ENCODE measurements at places on chromosomes 2 and 18.

DNA sequence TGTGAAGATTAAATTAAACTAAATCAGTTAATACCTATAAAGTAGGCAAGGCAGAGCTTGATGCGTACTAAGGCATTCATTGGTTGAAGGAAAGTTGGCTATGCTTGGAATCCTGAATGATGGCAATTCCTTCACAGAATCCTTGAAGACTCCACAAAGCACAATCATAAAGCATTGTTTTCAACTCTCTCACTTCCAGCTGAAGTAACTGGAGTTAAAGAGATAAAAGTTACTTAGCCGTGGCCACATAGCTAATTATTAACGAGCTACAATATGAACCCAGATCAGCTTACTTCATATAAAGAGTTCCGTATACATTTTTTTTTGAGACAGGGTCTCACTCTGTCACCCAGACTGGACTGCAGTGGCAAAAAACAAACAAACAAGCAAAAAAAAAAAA, 483.9 kb upstream of the DDX18 start:
- H3K4me3 ChIP-seq, result no peak overlapping the region
- H3K4me1 ChIP-seq, result no peaks in the 10 kb centered on the region

DNA sequence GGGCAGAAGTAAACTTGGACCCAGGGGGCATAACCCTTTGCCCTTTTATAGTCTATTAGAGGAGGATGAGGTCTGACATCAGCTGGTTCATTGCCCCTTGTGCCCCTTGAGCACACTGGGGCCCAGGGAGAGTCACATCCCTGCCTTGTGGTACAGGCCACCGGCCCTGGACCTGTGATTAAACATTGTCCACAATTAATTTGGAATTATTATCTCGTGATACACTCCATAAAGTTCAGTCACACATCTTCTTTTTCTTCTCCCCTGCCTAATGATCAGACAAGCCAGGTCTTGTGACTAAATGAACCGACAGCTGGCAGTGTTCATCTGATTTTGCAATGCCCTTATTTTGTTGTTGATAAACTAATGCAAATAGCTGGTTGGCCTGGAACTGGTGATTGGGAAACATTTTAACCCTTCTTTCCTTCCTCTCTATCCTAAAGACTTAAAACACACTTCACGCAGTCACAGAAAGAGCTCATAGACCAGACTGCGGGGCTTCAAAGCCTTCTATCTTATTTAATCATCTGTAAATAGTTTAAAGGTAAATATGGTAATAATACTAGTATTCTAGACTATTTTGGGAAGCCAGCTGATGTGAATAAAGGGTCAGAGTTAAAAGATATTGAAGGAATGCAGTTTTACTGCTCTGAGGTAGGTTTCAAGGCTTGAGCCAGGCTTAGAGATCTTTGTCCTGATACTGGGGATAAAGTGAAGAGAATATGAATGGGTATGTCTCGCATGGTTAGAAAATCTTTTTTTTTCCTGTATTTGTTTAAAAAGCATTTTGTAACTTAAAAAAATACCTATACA, 13.4 kb downstream of the IL1R1 start:
- no peak overlapping the region for H3K27ac ChIP-seq
- H3K4me1 ChIP-seq, result no peaks in the 10 kb centered on the region
- DNase-seq, result peak; percentile 93
- H3K4me3 ChIP-seq, result no peak overlapping the region

- H3K27ac ChIP-seq, result no peak overlapping the region
- H3K4me3 ChIP-seq, result no peak overlapping the region
- peaks cover 19% of the 10 kb centered on the region for H3K4me1 ChIP-seq
- H3K36me3 ChIP-seq, result no peaks in the 10 kb centered on the region
- peaks cover 14% of the 10 kb centered on the region for H3K27me3 ChIP-seq
- peak; percentile 5 for DNase-seq
Observed at GRCh38 chr18:49970319-49970718, 157.0 kb upstream of the ACAA2 start.

GRCh38 chr2:120174963-120175581, 48.1 kb downstream of the TMEM185B start:
- DNase-seq, result peak; percentile 70
- H3K4me3 ChIP-seq, result peak overlapping the region; percentile 16
- no peaks in the 10 kb centered on the region for H3K27me3 ChIP-seq

DNA sequence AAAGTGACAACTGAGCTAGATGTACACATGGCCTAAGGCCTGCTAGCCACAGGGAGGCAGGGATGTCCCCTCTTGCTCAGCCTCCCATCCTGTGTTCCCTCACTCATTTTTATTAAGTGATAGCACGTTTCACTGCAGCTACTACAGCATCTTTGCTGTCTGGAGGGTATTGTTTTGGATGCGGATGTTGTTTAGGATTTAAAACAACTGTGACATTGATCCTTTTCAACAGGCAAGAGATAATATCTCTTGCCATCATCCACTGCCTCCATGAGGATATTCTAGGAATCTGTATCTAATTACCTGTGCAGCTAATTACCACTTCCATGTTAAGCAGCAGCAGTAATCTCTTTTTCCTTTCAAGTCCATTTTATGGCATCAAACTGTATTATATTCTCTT, 345.4 kb downstream of the PARD3B start:
- H3K4me1 ChIP-seq, result no peaks in the 10 kb centered on the region
- DNase-seq, result no peak
- H3K27me3 ChIP-seq, result no peaks in the 10 kb centered on the region

GRCh38 chr2:6676776-6677175, 188.9 kb downstream of the CMPK2 start:
- no peaks in the 10 kb centered on the region for H3K27me3 ChIP-seq
- no peak overlapping the region for H3K27ac ChIP-seq
- DNase-seq, result no peak
- H3K36me3 ChIP-seq, result no peaks in the 10 kb centered on the region

DNA sequence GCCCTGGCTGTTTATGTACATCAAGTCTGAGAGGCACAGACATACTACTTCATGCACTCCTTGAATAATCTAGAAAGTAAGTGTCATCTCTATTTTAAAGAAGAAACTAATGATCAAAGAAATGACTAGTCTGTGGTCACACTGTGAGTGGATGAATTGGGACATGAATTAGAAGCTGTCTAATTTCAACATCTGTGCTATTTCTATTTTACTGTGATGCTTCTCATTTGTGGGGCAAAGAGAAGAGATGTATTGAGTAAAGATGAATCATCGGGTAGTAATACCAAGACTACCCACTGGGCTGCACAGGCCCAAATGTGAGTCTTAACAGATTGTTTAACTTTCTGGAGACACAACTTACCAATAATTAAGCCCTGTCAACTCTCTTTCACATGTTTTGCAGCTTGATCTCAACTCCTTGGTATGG, 42.4 kb upstream of the MTIF2 start:
- no peaks in the 10 kb centered on the region for H3K4me1 ChIP-seq
- no peaks in the 10 kb centered on the region for H3K27me3 ChIP-seq
- peaks cover 62% of the 10 kb centered on the region for H3K36me3 ChIP-seq
- DNase-seq, result peak; percentile 69

- H3K4me3 ChIP-seq, result no peak within 1 kb of the TSS
- peaks cover 30% of the 10 kb centered on the region for H3K27me3 ChIP-seq
- no peak within 1 kb of the TSS for H3K27ac ChIP-seq
- DNase-seq, result no peak
- peaks cover 2% of the 10 kb centered on the region for H3K4me1 ChIP-seq
Observed at GRCh38 chr2:228181098-228182019, at the start of gene SPHKAP. SPHKAP (minus strand) TSS chr2:228181687; CDS start chr2:228181598, 89 bp downstream.

GRCh38 chr2:62812921-62813825, 107.7 kb downstream of the EHBP1 start:
- no peaks in the 10 kb centered on the region for H3K27me3 ChIP-seq
- H3K36me3 ChIP-seq, result no peaks in the 10 kb centered on the region
- no peak for DNase-seq

- no peaks in the 10 kb centered on the region for H3K27me3 ChIP-seq
- H3K4me1 ChIP-seq, result no peaks in the 10 kb centered on the region
- no peaks in the 10 kb centered on the region for H3K36me3 ChIP-seq
- no peak overlapping the region for H3K4me3 ChIP-seq
Observed at GRCh38 chr2:30287857-30288513, 56.7 kb downstream of the LBH start.

- H3K4me3 ChIP-seq, result no peak overlapping the region
- no peaks in the 10 kb centered on the region for H3K4me1 ChIP-seq
- DNase-seq, result no peak
- H3K27me3 ChIP-seq, result no peaks in the 10 kb centered on the region
- no peak overlapping the region for H3K27ac ChIP-seq
Observed at GRCh38 chr2:166104773-166105172, 23.0 kb downstream of the SCN1A start.

DNA sequence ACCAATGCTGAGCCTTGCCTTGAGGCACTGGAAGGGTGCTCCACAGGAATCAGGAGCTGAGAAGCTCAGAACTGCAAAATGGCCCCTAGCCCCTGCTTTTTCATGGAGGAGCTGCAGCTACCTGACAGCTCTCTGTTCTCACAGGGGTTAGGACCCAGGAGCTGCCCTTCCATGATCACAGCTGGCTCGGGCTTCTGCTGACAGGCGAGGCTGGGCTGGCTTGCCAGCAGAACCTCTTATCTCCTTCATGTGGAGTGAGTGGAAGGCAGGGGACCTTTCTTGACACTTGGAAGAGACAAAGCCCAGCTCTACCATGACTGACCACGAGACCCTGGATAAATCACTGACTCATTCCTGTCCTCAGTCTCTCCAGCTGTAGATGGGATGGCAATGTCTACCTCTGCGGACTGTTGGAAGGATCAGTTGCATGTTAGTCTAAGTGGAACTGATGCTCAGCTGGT, 113.4 kb downstream of the CAPN13 start:
- H3K36me3 ChIP-seq, result no peaks in the 10 kb centered on the region
- no peak overlapping the region for H3K27ac ChIP-seq
- H3K27me3 ChIP-seq, result peaks cover 4% of the 10 kb centered on the region
- DNase-seq, result no peak
- no peak overlapping the region for H3K4me3 ChIP-seq

DNA sequence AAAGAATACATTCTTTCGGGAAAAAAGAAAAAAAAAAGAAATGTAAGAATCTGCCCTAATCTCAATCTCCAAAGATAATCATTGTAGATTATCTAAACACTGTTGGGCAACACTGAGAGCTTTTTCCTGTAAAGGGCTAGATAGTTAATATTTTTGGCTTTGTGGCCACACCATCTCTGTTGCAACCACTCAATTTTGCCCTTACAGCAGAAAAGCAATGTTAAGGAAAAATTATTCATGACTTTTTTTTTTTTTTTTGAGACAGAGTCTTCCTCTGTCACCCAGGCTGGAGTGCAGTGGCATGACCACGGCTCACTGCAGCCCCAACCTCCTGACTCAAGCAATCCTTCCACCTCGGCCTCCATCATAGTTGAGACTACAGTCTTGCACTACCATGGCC, 17.3 kb upstream of the FZD5 start:
- no peak overlapping the region for H3K27ac ChIP-seq
- no peaks in the 10 kb centered on the region for H3K27me3 ChIP-seq
- H3K4me3 ChIP-seq, result no peak overlapping the region
- H3K4me1 ChIP-seq, result peaks cover 1% of the 10 kb centered on the region
- H3K36me3 ChIP-seq, result no peaks in the 10 kb centered on the region
- DNase-seq, result no peak

DNA sequence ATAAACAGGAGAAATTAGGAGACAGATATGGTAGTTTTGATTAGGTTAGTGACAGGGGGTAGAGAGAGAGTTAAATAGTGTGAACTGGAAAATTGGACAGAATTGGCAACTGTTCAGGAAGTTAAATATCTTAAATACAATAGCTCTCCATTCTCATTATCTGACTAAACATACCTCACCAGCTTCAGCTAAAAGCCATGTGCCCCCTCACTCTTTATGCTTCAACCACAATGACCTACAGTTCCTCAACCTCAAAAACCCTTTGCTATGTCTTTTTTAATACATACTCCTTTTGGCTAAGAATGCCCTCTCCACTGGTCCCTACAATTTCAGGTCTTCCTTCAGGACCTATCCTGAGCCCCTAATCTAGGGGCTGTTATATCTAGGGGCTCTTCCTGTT, 740.2 kb upstream of the ZEB2 start:
- DNase-seq, result no peak
- H3K4me1 ChIP-seq, result no peaks in the 10 kb centered on the region
- H3K36me3 ChIP-seq, result no peaks in the 10 kb centered on the region
- H3K27ac ChIP-seq, result no peak overlapping the region
- H3K27me3 ChIP-seq, result no peaks in the 10 kb centered on the region
